MV-4-11 (cell line): ENCODE measurements at places on chromosomes 16 and 17.

GRCh38 chr17:77802811-77803220, 155.7 kb upstream of the TNRC6C start:
- no peak for DNase-seq

DNA sequence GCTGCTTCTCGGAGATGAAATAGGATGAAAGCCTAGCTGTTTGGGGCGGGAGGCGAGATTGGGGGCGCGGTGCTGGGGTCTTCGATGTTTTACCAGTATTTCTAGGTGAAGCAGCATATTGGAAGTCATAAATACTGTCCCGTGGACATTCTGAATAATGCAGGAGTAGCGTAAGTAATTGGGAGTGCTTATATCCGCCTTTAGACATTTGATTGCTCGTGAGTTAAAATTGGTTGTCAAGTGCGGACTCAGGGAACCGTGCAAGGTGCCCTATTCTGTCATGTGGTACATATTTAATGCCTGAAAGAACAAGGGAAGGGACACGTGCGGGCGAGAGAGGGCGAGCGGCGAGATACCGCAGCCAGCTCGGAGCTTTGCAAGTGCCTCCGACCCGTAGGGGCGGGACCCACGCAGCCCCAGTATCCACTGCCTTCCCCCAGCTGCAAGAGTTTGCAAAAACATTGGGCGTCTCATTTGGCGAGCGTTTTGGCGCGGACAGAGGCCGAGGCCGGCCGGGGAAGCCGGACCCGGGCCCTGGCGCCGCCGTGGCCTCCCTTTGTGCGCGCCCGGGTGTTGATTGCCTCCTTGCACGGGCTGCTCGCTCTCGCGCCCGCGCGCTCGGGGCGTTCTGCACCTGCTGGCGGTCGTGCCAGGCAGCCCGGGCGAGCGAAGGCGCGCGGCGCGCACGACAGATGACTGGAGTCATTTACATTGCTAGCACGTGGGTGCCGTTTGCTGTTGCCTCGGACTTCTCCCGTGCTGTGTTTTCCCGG, 849.8 kb upstream of the RBFOX1 start:
- DNase-seq = no peak

DNA sequence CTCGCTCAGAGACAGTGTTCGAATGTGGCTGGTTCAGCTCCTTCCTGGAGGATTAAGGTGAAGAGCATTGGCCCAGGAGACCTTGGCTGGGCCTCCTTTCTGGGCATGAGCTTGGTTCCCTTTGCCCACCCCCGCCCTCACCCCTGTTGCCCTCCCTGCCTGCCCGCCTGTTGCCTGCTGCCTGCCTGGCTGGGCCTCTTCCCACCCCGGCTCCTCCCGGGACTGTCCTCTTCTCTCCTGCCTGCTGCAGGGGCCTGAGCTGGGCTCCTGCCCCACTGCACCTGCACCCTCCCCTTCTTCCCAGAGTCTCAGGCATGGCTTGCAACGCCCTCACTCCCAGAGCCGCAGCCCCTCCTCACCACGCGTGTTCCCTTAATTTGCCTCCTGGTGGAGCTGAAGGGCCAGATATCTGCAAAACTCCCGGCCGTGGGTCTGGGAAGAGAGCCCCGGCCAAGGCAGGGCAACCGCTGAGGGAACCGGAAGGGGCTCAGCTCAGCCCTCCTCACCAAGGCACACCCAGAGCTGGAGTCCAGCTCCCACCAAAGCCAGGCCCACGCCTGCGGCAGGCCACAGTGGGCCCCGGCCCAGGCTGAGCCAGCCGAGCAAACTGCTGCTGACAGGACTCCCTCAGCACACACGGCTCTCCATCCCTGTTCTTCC, 31.2 kb downstream of the MNT start:
- no peak for DNase-seq

- DNase-seq = no peak
Observed at GRCh38 chr17:8312726-8313600, 2.9 kb downstream of the ARHGEF15 start.

DNA sequence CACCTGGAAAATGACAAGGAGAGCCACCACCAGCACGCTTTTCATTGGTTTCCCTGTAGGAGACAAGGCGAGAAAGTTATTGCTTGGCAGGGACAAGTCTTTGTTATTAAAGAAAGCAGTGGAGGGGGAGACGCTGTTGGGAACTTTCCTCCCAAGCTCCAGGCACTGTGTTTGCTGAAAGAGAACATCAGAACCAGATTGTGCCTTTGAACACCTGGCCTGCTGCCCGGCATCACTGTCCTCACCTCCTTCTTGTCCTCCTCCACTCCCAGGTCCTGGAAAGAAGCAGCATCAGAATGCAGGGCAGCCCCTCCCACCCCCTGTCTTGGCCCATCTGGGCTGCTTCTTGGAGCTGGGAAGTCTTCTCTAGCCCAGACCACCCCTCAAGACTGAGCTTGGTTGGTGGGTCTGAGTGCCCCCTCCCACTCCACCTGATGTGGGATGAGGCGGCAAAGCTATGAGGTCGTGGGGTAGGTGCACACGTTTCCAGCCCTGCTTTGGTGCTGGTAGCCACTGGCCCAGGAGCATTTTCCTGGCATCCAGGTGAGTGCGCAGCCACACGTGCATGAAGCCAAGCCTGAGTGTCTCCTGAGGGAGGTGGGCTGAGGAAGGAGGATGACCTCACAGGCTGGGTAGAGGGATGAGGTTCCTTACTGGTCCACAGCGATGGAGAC, 6.2 kb downstream of the CCR7 start:
- DNase-seq = no peak

- peak; percentile 37 for DNase-seq
Observed at GRCh38 chr17:59433586-59433985, 102.1 kb downstream of the YPEL2 start.

GRCh38 chr17:27631411-27631760, 398 bp downstream of the LGALS9 start:
- DNase-seq = peak; percentile 60

DNA sequence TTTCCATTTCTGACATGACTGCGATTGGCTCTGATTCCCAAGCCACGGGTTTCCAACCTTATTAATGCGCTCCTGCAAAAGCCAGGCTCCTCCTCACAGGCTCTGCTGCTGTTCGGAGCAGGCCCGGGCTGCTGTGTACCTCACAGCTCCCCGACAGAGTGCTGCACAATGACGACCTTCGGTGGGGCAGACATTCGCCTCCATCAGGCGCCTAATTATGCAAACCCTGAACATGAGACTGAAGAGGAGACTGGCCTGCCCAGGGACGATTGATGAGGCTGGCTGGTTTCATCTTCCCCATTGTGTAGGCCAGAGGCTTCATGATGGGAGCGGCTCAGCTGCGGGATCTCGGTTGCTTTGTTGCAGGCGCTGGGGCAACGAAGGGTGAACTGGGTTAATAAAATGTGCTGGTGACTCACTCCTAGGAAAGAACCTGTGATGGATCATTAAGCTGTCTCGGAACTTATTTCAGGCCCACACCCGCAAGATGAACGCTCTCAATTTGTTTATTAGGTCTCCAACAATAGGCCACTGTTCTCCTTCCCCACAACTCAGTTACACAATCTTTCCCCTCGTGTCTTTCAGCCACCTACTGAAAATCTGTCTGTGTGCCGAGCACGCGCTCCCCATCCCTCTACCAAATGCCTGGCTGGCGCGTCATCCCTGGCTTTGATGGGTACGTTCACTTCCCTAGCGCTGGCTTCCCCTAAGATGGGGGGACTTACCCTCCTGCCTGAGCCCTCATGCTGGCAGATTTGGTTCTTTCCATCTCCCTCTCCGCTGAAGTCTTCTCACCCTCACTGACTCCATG, 27.2 kb upstream of the TOB1 start:
- peak; percentile 17 for DNase-seq

DNA sequence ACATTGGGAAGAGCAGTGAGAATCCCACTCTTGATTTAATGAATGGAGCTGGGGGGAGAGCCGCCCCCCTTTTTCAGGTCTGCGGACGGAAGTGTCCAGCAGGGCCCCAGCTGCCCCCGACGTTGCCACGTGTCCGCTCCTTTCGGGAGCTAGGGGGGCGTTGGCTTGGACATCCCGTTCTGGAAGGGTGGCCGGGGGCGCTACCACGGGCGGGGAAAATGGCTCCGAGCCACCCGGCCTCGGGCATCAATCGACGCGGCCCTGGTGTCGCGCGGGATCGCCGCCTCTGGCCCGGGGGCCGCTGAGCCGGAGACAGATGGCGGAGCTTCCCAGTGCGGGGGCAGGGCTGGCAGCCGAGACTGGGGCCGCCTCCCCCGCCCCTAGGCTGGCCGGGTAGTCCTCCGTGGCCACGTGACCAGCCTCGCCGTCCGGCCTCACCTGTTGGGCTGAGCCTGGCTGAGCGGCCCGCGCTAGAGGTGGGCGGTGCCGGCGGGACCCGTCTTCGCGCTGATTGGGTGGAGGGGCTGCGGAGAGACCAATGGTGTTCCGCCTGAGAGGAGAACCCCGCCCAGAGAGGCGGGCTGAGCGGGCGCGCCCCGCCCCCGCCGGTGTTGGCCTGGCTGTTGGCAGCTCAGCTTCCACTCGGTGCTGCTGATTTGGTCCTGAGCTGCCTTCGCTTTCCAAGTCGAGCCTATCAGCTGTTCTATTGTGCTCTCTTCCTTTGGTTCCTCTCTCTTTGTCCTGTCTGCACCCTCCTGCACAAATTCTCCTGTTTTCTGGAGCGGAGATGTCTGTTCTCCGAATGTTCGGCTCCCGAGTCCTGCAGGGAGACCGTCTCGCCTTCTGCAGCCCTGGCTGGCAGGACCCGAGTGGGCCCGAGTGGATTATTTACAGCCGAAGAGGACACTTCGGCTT, 8.3 kb downstream of the HS3ST3B1 start:
- peak; percentile 52 for DNase-seq
